Amniotic stem cell (primary cell): ENCODE measurements at places on chromosomes 7 and 10.

DNA sequence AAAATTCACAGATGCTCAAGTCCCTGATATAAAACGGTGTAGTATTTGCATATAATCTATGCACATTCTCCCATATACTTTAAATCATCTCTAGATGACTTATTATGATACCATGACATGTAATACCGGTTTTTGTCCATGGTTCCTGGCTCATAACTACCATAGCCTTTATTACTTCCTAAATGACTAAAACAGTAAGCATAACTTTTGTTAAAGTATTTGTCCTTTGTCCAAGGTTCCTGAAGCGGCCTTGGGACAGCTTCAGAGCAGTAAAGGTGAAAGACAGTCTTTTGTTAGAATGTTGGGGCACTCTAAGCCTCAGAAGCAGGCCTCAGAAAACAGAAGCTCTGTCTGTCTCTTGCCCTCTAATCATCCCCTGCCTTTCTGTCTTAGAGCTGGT, 4.0 kb downstream of the CRCP start:
- no peak for DNase-seq

- peak; percentile 46 for DNase-seq
These were observed 1.8 kb downstream of the TNRC18 start for GRCh38 chr7:5421714-5422395.

DNA sequence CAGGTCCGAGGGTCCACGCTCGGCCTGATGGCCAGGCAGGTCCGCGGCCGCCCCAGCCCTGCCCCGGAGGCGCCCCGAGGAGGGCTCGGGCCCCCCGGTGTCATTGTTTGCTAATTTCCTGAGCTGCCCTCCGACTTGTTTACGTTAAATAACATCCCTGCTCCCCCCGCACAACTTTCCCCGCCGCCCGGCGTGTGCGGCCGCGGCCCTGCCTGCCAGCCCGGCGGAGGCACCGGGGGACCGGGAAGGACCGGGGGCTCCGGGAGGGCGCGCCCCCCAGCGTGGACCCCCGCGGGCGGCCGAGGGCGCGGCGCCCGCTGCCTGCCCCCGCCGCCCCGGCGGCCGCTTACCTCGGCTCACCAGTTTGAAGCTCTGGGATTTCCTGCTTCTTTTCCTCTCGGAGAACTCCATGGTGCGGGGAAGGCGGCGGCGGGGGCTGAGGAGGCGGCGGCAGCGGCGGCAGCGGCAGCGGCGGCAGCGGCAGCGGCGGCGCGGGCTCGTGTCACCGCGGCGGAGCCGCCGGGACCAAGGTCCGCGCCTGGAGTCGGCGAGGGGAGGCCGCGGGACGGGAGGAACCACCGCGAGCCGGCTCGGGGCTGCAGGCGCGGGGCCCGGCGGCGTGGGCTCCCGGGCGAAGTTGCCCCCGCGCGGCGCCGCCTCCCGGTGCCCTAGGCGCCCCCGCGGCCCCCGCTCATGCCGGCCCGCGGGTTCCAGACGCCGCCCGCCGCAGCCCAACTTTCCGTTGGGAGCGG, 515 bp downstream of the BEND7 start:
- DNase-seq = no peak

DNA sequence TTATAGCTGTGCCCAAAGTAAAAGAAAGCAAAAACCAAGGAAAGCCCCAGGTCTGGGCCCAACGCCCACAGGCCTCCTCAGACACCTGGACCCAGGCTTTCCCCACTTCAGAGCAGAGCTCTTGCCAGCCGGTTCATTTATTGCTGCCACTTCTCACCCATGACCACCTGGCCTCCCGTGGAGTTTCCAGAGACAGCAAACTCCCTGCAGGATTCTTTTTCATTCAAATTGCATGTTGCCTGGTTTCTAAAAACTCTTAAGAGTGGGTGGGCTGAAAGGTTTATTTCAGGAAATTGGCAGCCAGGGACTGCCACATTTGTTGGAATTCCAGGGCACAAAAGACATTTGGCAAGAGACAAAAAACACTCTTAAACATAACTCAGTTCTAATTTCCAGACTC, 4.7 kb downstream of the VOPP1 start:
- no peak for DNase-seq
